Fibroblast of upper back skin (primary cell): ENCODE measurements at places on chromosomes 11 and 22.

- DNase-seq: no peak
Observed at GRCh38 chr11:118635237-118635591, 27.8 kb downstream of the PHLDB1 start.

- DNase-seq: no peak
Observed at GRCh38 chr11:19422276-19422675, 181.5 kb upstream of the E2F8 start.

DNA sequence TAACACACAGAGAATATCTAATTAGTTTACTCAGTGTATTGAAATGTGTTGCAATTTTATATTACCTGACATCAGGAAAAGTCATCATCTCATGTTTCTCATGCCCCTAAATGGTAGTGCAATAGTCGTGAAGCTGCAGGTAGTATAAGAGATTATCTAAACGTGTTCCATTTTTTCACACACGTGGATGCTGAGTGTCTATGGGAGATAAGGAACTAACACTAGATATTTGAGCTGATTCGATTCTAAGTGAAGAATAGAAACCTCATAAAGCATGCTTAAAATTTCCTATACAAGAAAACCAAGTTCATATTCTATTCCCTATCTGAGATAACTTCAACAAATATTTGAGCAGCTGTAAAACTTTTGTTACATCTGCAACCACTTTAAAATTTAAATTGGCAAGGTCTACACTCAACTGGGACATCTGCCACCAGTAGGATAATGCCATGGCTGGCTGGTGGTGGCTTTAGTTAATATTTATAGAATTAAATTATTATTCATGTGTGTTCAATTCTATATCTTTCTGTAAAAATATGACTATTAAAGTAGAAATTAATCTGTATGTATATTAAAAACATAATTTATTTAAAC lies 388.8 kb downstream of the LUZP2 start:
- DNase-seq: no peak

DNA sequence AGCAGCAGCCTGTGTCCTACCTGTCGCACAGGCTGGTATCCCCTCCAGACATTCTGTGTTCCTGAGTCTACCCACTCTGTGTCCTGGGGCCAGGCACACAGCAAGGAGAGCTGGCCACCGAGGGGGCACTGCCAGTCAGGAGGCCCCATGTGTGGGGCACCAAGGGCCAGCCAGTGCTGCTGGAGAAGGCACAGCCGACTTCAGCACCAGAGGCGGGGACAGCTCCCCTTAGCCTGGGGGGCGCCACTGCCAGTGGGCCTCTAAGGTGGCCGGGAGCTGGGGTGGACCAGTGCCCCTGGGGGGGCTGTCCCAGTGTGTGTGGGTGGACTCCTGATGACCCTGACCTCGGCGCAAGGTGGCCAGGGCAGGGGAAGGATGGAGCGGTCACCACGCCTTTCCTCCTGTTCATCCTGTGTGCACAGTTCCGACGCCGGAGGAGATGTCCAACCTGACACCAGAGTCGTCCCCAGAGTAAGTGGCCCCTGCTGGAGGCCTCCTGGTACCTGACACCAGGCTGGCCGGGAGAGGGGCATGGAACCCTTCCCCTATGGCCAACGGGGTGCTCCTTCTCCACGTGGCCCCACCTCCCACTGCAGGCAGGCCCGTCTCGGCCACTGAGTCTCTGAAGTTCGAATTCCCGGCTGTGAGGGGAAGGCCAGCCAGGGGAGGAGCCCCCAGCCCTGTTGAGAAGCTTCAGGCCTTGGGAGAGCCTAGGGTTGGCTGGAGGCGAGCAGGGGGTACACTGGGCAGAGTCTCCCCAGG lies 35.4 kb downstream of the MOB2 start:
- DNase-seq: no peak

DNA sequence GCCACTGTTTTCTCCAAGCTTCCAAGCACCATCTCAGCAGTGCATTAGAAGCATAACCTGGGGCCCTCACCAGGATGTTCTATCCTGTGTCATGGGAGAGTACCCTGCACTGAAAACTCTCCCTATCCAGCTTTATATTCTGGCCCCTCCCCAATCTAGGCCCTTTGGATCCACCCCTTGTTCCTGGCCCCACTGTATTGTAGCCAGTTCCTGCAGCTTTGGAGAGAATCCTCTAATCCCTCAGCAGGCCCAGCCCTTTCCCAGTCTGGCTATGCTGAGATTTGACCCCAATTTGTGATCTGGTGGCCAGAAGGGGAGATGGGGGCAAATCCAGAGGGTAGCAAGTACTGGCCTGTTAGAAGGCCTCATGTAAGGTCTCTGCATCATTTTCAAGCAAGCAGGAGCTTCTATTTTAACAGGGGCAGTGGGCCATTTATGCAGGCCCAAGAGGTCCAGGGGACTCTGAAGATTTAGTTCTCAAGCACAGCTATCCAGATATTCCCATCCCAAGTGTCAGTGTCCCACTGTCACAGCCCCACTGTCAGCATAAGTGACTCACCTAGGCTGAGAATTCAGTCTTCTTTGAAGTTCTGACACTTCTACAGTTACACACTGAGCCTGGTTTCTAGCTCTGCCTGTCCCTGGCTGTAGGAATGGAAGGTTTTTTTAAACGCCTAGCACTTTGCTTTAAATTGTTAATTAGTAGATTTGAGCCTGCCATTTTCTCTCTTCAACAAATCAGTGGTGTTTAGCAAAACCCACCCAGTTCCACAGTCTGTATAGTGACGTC lies 589.5 kb upstream of the CADM1 start:
- no peak for DNase-seq
